ENCODE measurements at places on chromosomes 11 and 22.

GRCh38 chr22:35204807-35205775 lies 52.2 kb upstream of the HMGXB4 start:
- DNase-seq = no peak

DNA sequence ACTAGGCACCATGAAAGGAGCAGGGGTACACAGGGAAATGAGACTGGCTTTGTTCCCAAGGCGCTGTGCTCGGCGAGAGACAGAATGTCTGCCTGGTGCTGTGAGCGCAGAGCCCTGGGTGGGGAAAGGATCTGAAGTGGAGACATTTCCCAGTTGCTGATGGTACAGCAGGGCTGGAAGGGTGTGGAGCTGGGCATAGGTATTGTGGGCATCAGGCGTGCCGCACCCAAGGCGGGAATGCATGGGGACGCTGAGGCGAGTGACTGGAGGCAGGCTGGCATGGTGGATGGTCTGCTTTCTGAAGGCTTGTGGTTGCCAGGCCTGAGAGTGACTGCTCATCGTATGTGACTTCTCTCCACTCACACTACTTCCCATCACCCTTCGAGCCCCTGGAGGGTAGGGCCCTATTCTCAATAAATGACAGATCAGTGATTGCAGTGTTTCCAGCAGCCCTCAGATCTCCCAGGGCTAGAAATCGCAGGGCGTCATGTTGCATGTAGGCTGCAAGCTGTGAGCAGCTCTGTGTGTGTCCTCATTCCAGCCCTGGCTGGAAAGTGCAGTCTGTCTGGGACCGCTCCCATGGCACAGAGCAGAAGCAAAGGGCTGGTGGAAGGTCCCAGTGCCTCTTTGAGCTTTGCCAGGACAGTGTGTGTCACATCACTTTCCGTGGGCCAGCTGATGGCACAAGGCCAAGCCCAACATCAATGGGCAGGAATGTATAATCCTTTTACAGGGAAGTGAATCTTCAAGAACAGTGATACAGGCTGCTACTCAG lies 67.7 kb downstream of the TBC1D22A start:
- DNase-seq = no peak

GRCh38 chr22:33126881-33127280 lies 68.7 kb upstream of the SYN3 start:
- no peak for DNase-seq

GRCh38 chr11:130211781-130212401 lies 52.3 kb downstream of the ST14 start:
- DNase-seq = no peak

GRCh38 chr11:115541518-115541917 lies 37.3 kb upstream of the CADM1 start:
- no peak for DNase-seq

DNA sequence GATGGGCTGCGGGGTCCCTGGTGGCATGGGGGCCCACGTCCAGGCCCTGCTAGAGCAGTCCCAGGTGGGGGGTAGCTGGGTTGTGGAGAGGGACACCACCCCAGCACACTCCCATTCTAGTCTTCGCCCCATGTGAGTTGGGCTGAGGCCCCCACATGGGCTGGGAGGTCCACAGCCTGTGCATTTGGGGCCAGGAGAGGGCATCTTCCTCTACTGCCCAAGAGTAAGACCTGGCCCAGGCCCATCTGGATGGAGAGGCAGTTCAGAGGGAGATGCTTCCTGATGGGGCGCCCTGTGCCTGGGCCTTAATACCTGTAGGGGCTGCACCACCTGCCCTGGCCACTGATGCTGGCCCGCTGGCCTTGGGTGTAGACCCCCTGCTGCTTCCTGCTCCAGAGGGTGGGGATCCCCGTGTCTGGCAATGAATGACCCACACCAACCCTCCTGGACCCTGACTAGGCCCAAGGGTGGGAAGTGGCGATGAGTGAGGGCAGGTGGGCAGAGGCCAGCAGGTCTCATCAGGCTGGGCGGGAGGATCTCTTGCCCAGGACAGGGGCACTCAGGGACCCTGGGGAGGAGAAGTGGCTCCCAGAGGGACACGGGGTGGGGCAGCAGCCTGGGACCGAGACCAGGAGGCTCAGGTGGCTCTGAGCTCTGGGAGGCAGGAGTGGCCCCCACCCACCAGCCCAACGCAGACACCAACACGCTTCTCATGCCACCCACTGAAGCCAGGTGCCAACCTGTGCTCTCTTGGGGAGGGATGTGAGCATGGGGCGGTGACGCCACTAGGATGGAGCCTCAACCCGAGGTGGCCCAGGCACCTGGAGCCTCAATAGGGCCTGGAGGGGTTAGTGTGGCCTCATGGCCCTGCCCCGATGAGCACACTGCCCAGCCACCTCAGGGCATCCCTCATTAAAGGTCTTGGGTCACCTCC lies 17.4 kb upstream of the GNB1L start:
- DNase-seq = no peak

DNA sequence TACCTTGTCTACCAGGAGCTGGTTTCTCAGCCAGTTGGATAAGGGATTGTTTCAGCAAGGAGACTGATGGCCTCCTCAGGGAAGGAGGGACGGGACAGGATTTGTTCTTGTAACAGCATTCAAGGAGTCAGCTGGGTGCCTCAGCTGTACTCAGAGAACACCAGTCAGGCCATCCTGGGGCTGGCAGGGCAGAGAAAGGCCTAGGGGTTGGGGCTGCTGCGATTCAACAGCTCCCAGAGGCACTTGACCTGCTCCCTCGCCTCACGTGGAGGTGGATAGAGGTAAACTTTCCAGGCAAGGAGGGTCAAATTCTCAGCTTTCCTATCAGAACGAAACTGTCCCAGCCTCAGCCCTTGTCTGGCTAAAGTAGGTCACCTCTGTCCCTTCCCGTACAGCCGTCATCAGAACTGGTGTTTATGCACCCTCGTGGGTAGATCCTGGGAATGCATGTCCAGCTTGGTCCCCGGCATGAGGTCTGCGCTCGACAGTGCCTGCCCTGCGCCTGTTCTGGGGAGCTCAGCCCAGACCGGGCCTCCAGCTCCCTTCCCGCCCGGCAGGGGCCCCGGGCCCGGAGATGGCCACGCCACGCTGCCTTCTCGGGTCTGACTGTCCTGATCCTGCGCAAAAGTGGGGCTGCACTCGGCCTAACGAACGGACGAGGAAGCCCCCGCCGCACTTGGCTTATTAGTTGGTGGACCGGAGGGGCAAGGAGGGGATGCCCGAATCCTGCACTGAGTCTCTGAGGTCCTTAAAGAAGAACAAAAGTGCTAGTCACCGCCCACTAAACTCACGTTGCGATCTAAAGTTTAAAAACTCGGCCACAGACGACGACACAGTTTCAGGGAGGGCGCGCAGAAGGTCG lies 762 bp upstream of the CCDC134 start:
- DNase-seq = no peak

GRCh38 chr11:134514354-134514951 lies 102.4 kb upstream of the B3GAT1 start:
- DNase-seq = no peak

DNA sequence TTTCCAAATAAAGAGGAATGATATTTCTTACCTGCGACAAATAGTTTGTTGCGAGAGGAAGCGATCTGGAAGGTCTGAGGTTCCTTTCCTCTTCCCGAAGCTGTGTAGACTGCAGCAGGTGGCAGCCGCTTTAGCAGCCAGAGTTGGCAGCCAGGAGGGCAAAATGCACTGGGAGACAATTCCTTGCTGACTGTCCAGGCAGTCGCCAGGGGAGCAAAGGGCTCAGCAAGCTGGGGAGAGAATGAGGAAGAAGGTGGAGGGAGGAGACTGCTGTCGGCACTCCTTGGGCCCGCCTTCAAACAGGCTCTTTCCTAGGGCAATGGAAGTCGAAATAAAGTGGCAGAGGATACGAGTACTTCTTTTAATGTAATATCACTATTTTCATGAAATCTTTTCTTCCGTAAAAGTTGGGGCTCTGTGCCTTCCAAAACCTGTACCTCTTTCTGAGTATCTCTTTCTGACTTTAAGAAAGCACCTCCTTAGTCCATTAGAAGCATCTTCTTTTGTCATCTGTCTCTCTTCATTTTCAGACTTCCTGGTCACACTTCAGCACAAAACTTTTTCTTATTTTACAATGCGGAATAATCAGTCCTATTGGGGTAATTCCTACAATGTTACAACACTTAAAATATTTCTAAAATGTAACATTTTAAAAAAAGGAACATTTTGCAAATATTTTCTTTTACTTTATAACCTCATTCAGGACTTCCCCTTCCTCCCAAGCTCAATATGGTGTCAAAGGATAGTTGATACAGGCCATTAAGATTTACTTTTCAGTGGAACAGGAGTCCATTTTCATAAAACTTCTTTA lies at the start of gene IL18:
IL18 (minus strand) TSS at position 220 of the 811 bp plus-strand sequence. CDS start 9,041 bp downstream, outside the sequence.
- peak; percentile 27 for DNase-seq

GRCh38 chr11:27295928-27296327 lies 67.1 kb downstream of the CCDC34 start:
- DNase-seq = no peak

- DNase-seq = no peak
These were observed 68.7 kb upstream of the GAL start for GRCh38 chr11:68615657-68616056.

DNA sequence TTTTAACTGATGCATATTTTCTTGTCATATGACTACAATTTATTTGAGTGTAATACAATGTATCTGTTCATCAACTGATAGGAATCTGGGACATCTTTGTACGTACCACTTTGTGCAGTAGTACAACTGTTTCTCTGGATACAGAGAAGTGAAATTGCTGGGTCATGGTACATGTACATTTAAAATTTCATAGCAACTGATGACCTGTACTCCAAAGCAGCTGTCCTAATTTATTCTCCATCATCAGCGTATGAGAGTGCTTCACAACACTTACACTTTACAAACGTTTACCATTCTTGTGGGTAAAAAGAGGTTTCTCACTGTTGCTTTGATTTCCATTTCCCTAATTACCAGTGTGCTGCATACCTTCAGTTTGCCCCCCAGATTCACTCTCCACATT lies 552.8 kb upstream of the CADM1 start:
- DNase-seq = no peak

DNA sequence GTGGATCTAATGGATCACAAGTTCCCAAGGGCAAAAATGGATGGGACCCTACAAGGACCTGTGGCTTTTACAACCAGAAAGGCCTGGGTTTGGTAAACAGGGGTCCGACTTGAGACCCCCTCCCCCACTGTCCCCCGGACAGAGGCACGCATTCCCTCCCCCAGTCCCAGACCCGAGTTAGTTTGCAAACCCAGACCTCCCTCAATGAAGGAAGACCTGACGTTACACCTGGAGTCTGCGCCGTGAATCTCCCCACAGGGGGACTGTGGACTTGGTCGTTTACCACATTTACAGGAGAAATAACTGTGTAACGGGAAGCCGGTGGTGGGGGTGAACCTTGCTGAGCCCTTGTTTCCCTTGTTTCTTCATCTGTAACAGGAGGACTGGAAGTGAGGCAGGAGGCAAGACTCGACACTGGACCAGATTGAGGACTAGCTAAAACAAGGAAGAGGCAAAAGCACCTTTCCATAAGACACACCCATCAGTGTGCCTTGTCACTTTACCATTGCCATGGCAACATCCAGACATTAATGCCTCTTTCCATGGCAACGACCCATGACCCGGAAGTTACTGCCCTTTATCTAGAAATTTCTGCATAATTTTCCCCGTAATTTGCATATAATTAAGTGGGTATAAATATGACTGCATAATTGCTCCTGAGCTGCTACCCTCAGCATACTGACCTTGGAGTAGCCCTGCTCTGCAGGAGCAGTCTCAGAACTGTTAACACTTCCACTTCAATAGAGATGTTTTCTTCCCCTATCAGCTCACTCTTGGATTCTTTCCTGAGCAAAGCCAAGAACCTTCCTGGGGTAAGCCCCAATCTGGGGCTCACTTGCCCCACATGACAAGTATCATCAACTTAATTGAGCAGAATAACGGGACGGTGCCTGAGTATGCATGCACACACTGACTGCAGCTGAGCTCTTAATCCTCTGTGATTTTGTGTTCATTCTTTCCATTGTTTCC lies 25.4 kb downstream of the PDGFB start:
- DNase-seq = no peak

Measured in hematopoietic multipotent progenitor cell treated with erythropoietin and hydrocortisone succinate and interleukin-3 and kit ligand, for 15 days (in vitro differentiated cells).